ENCODE measurements at places on chromosomes 3 and 15.

GRCh38 chr3:60774617-60775016 is 476.6 kb downstream of the FHIT start:
- DNase-seq = no peak

DNA sequence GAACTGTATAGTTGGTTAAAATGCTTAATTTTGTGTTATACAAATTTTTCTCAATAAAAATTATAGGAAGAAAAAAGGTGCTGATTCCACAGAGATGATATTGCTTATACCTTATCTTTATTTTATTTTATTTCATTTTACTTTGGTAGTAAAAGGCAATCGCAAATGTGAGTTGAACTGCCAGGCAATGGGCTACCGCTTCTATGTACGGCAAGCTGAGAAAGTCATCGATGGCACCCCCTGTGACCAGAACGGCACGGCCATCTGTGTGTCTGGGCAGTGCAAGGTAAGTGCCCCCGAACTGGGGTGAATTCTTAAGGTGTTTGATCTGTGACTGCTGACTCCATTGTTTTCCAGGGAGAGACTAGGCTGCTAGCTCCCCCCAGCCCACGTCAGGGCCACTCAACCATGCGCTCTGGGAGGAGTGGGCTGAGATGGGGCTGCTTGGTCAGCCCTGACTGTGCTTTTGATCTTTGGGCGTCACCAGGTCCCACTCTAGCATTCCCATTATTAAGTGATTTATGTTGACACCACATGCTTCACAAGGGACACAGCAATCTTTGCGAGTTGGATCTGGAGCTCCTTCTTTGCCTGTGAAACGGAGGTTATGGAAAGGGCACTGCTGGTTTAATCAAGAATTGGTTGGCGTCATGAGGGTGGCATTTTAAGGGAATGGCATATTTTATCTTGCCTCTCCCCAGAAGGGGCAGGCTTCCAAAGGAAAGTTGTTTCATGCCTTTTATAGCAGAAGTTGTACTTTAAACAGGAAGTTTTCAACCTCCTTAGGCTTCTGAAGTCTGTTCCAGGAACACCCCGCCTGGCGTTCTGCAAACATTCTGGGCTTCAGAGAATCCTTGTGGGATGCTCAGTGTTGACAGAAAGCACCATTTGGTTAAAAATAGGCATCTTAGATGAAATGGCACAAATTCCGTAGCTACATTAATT is 296.5 kb downstream of the THSD4 start:
- DNase-seq = no peak

- DNase-seq = no peak
Observed at GRCh38 chr3:59752925-59753324, 703.1 kb upstream of the CFAP20DC start.

DNA sequence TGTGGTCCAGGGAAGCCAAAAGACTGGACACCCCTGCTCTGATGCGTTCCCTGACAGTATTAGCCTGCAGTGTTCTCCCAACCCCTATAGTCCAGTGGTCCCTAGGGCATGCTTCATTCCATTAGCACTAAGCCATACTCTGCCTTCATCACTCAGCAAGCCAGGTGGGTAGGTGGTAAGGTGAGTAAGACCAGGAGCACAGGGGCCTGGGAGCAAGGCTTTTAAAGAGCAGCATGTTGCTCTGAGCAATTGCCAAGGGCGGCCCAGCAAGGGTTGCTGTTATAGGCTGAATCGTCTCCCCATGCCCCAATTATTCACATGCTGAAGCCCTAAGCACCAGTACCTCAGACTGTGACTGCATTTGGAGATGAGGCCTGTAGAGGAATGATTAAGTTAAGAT is 11.0 kb downstream of the CXCR6 start:
- DNase-seq = no peak

GRCh38 chr3:132626955-132627354 is 29.9 kb downstream of the ACKR4 start:
- no peak for DNase-seq

GRCh38 chr15:96264351-96264798 is 66.1 kb upstream of the NR2F2 start:
- no peak for DNase-seq

- peak; percentile 78 for DNase-seq
Observed at GRCh38 chr15:59976480-59977271, 27.4 kb upstream of the FOXB1 start.

GRCh38 chr15:99324082-99324620 is 72.9 kb downstream of the LRRC28 start:
- DNase-seq = no peak

- no peak for DNase-seq
Observed at GRCh38 chr15:45105586-45105985, 8.4 kb downstream of the DUOX2 start.

DNA sequence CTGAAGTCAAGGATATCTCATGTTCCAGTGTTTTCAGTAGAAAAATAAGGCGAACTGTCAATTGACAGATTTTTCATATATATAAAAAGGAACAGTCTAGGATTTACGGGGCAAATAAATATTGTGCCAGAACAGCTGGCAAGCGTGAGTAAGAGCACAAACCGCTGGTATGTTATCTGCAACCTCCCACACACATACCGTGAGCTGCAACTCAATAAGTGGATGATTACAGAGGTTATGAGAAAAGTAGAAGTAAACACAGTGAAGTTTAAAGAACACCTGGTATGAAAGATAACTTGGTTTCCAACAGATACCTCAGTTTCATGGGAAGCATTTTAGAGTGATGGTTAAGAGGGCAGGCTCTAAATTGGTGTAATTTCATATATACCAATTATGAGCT is 733.4 kb downstream of the TUSC7 start:
- DNase-seq = no peak

GRCh38 chr3:18712713-18713576 is 287.8 kb upstream of the SATB1 start:
- DNase-seq = peak; percentile 22

DNA sequence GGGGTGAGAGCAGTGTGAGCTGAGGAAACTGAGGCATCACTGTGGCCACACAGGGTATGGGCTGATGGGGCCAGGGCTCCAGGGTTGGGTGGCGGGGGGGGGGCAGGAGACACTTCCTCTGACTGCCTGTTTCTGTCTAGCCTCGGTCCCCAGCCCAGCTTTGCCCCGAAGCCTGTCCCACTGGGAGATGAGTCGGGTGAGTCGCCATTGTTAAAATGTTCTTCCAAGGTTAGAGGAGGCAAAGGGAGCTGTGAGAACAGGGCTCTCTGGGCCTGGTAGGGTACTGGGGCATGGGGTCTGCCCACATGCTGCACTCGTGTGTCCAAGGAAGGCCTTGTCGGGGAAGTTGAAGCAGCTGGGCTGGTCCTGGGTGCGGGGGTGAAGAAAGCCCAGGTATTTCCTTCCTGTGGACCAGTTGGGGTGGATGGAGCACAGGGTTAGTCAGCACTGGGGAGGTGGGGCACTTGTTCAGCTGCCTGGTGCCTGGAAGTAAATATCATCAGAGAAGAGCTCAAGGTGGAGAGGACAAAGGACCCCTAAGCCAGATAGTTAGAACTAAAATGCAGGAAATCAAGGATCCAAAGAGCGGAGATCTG is 8.3 kb upstream of the JMJD7 start:
- DNase-seq = no peak

DNA sequence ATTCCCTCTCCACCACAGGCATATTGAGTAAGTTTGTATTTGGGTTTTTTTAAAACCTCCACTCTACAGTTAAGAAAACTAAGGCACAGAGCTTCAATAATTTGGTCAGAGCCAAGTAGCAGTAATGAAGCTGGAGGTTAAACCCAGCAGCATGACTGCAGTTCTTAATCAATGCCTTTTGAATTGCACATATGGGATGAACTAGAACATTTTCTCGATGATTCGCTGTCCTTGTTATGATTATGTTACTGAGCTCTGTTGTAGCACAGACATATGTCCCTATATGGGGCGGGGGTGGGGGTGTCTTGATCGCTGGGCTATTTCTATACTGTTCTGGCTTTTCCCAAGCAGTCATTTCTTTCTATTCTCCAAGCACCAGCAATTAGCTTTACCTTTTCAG is 1.6 kb upstream of the CCR5 start:
- no peak for DNase-seq

DNA sequence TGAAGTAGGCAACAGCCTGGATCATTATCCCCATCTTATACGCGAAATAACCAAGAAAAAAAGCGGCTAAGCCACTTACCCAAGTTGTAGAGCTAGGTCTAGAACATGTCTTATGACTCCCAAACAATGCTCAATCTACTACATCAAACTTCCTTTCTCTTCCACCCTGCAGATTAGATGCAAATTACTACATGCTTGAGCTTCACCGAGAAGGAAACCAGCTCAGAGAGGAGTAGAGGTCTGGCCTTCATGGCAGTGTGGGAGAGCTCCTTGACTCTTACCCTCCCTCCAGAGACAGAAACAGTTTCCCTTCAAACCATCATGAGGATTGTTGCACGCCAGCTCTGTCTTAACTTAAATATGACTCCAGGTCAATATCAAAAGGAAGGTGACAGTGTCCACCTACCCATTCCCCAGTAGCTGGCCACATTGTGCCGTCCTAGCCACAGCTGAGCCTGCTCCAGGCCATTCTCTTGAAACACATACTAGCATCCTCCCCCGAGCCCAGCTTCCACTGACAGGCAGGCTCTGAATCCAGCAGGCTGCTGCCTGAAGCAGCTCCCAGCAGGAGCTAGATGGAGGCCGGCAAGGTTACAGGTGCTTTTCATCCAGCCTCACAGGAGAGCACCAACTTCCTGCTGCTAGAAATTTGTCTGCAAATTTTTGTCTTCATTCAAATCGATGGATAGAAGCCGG is 56.8 kb downstream of the CPN2 start:
- no peak for DNase-seq

DNA sequence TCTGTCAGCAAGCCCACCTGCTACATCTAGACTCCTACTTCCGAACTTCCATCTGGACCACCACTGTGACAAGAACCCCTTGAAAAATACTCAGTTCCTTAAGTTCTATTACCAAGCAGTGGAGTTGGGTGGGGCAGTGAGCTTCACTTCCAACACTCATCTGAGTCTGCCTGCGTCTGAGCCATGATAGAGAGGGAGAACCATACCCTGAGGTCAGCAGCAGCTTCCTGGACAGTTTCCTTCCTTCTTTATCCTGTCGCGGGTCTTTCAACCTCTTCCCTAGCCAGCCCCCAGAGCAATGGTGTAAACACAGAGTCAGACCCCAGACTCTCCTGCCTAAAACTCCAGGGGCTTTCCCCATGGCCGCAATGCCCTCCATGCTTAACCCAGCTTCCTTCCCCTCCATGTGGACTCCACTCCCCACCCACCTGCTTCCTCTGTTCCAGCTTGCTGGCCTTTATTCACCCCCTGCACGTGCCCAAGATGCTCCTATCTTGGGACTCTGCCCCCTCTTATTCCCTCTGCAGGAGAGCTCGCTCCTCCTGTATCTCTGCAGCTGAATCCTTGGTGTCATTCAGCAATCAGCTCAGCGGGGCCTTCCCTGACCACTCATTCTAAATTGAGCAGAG is 211.2 kb downstream of the SHQ1 start:
- DNase-seq = no peak
